ENCODE measurements at places on chromosomes 5 and 9.

GRCh38 chr9:86714999-86715398 lies 232.3 kb downstream of the GAS1 start:
- no peak for DNase-seq

- DNase-seq, result no peak
These were observed 42.1 kb upstream of the DIRAS2 start for GRCh38 chr9:90684736-90685135.

DNA sequence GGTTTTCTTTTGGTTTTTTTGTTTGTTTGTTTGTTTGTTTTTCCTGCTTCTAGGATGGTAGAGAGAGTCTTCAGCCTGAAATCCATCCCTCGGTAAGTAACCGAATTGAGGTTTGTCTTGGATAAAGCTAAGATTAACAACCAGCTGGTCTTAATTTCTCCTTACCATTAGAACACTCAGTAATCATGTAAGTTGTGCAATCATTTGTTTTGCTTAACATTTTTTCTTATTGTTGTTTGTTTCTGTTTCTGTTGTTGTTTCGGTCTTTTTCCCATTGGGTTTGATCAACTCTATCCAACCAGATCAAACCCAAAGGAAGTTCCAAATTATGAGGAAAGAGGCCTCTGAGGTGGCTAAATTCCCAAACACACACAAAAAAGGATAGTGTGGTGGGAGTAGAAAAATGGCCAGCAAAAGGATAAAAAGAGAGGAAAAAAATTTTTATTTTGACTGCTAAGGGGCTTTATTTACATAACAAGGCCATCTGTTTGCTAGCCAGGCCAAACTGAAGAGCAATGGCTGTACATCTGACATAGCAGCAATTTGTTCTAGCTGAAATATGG lies 49.6 kb upstream of the ANKRD31 start:
- no peak for DNase-seq

- DNase-seq, result no peak
These were observed 394.9 kb upstream of the CD180 start for GRCh38 chr5:67591491-67591890.

GRCh38 chr5:180153991-180154390 lies 55.0 kb downstream of the RASGEF1C start:
- no peak for DNase-seq

DNA sequence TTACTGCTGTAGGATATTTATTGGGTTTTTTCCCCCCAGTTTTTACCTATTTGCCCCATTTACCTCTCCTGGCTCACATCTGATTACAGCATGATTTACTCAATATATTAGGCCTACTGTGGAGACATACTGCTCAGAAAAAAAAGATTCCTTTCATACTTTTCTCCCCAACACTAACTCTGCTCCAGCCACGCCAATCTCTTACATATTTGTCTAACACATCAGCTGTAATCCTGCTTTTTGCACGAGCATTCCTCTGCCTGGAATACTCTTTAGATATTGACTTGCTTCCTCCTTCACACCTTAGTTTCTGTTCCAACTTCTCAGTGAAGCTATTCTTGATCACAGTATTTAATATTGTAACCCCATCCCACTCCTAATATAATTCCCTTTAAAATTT lies 158.1 kb upstream of the VCAN start:
- DNase-seq, result no peak

DNA sequence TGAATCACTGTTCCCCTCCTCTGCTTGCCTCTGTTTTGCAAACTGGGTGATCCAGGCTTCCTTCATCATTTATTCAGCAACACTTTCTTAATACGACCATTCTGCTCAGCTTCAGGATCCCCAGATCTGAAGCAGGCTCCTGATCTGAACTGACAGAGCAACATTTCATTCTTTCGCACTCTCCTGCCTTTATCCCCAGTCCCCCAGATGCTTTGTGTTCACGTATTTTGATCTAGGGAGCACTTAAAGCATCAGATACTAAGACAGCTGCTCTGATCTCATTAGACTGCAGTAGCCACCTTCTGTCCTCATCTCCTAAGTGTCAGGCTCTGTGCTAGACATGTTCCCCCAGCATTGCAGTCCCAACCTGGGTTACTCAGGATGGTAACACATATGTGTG lies 158.0 kb downstream of the TRIO start:
- peak; percentile 20 for DNase-seq
